Hippocampal formation (tissue), 2 donors: ENCODE measurements at places on chromosomes 2 and 18.

GRCh38 chr2:166372046-166372445, 3.7 kb downstream of the SCN9A start:
- no peak for DNase-seq

GRCh38 chr2:33134791-33135560, 188.2 kb downstream of the LTBP1 start:
- peak; percentile 5 for DNase-seq

GRCh38 chr2:160989778-160990177, 170.4 kb upstream of the TANK start:
- no peak for DNase-seq

GRCh38 chr2:137706786-137707613, 257.3 kb upstream of the HNMT start:
- DNase-seq, result no peak

- no peak for DNase-seq
These were observed 43.3 kb downstream of the FER1L5 start for GRCh38 chr2:96685577-96686459.

GRCh38 chr2:227325839-227326195, 766 bp downstream of the MFF start:
- DNase-seq, result peak; percentile 19

DNA sequence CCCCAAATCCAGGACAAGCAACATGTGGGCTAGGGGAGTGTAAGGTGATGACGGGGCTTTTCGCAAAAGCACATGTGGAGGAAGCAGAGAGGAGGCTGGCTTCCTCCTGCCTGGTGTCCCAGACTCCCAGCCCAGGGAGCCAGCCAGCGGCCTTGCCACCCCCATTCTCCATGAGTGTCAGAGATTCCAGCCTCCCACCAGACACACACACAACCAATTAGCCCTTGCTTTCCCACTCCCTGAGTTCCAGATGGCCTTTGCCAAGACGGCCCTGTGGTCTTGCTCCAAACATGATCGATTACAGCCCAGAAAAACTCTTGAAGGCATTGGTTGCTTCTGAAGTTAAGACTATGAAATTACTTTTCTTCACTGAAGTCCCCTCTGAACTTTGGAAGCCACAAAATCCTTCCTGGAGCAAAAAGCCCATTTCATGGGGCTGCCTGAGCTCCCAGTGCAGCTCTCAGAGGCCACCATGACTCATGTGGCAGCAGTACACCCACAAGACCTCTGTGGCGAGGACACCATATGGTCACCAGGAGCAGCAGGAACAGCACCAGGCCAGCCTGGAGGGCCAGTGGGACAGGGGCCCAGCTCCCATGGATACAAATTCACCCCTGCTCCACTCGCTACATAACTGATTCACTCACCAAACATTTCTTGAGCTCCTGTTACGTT, 69.1 kb upstream of the PID1 start:
- no peak for DNase-seq

- DNase-seq, result no peak
These were observed 91.1 kb upstream of the FZD7 start for GRCh38 chr2:201942531-201942930.
